ENCODE measurements at places on chromosomes 4 and X.

GRCh38 chr4:149897783-149898182 is 82.1 kb upstream of the IQCM start:
- DNase-seq: no peak

DNA sequence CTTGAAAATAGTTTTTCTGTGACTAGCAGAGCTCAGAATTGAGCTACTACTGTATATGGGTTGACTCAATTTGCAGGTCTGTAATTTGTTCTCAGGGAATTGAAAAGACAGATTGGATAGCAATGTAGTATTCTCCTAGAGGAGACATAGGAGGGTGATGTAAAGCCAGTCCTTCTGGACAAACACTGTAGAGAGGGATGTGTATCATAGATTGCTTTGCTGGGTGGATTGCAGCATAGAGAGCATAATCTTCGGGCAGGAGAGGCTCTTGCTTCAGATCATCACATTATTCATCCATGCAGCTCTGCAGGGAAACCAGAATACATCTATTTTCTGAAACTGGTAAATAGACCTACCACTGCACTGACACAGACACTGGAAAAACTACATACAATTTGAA is 1110.5 kb downstream of the RAPGEF2 start:
- no peak for DNase-seq

DNA sequence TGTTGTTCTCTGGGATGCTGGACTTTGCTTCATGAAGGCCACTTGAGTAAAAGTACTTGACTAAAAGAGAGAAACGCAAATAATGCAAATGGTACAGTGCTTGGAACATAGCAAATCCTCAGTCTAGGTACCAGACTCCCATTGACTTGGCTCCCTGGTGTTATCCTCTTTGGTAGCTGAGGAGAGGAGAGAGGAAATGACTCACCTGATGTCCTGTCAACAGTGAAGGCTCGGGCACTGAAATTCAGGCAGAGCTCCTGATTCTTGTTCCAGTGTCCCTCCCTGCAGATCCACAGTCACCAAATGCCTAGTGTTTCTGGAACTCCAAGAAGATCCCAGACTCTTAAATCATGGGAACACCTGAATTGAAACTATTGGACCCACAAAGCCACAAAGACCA is 22.5 kb upstream of the TCEAL4 start:
- no peak for DNase-seq

DNA sequence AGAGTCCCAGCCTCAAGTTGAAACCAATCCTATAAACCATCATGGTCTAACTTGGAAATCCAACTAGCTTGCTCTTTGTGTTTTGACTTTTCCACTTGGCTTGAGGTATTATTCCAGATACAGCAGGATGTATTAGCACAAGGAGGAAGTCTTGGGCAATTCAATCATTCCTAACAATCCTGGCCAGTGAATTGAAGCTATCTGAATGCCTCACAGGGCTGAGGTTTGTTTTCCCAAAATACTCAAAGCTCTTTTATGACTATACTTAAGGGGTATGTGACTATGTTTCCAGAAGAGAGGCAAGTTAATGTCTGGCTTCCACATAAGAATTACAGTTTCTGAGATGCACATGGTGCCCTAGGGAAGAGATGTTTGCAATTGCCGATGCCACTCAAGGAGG is 66.8 kb upstream of the SH3RF1 start:
- no peak for DNase-seq

DNA sequence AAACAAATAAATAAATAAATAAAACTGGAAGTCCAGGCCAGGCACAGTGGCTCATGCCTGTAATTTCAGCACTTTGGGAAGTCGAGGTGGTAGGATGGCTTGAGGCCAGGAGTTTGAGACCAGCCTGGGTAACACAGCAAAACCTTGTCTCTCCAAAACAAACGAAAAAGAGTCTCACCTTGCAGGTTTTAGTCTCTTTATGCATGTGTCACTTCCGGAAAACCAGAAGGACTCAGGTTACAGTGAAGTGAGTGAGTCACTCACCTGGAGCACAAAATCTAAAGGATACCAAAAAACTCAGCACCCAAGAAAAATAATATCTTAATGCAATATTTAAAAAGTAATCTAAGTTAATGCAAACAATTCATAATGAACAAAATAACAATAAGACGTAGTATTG is 20.1 kb upstream of the SLC34A2 start:
- no peak for DNase-seq

- no peak for DNase-seq
Observed at GRCh38 chrX:132778917-132779316, 179.5 kb downstream of the HS6ST2 start.

DNA sequence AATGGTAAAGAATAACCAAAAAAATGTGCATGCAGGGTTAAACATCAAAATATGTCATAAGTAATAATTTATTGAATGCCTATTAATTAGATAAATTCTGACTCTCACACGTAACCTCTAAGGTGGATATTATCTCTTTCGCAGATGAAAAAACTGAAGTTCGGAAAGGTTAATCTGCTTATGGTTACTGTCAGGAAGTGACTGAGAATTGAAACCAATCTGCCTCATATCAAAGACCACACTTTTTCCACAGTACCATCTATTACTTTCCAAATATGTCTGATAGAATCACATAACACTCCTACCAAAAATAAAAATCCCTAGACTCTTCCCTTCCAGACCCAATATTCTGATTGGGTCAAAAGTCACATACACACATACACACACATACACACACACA is 6.2 kb downstream of the CHIC2 start:
- no peak for DNase-seq

GRCh38 chr4:61152433-61152832 is 47.7 kb upstream of the ADGRL3 start:
- DNase-seq: no peak

- DNase-seq: no peak
Observed at GRCh38 chr4:154305616-154306015, 186.0 kb downstream of the DCHS2 start.

GRCh38 chrX:68824565-68825125 is 4.2 kb upstream of the EFNB1 start:
- DNase-seq: no peak

DNA sequence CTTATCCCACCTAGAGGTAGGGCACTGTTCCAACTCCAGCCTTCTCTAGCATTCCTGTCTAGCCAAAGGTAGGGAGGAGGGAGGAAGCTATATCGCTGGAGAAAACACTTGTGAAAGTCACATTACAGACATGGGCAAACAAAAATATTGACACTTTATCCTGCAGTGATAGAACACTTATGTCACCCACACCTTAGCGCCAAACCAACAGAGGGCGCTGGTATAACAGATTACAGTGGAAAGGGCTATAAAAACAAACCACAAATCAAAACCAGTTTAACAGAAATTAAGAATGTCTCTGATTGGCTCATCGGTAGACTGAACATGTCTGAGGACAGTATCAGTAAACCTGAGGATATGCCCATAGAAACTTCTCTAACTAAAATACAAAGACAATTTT is 451.3 kb downstream of the TLL1 start:
- DNase-seq: no peak

DNA sequence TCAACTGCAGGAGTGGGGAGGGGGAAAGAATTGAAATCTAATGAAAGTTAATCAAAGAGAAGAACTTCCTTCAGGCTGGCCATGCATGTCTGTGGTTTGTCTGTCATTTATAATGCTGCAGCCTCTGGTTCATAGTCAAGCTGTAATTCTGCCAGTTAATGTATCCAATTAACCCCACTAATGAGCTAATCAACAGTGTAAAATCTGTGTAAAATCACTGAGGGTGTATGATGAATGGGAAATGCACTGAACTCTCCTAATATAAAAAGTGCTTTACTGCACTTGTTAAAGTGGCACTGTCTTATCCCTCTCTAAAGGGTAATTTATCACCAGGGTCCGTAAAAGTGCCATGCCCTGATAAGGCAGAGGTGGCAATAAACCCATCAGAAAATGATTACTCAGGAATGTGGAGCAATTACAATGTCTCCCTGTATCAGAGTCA is 798.1 kb downstream of the PDHA2 start:
- no peak for DNase-seq

GRCh38 chrX:41086627-41086932 is 1.3 kb downstream of the USP9X start:
- no peak for DNase-seq

GRCh38 chr4:77893451-77893850 is 30.8 kb downstream of the MRPL1 start:
- no peak for DNase-seq

- no peak for DNase-seq
Observed at GRCh38 chr4:13912966-13913365, 285.4 kb upstream of the BOD1L1 start.

DNA sequence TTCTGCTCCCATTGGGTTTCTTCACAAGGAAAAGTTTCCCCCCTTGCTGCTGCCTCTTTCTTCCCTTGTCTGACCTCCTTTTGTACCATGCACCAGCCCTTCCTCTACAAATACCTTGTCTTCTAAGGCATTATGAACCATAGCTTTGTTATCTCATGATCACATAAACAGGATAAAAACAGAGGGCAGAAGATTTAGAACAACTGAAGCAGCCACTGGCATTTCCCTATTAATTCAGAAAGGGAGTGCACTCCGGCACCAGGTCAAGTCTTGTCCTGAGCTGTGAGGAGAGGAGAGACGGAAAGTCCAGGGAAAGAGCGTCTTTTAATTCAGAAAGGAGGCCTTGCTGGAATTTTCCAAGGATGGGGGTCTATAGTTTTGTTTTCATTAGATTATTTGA is 281.7 kb downstream of the RCHY1 start:
- no peak for DNase-seq

DNA sequence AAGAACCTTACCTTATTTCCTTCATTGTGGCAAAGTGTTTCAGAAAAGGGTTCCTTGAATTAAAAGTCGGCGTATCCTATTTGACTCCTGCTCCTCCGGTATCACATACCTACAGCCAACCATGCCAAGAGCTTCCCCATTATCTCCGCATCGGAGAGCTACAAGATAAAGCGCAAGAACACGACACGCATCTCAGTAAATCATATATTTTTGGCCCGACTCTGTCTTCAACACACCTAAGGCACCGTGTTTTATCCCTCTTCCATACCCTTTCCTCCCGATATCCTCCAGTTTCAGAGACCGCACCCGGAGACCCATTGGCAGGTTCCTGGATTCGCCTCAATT is 497 bp upstream of the THAP9 start:
- no peak for DNase-seq

DNA sequence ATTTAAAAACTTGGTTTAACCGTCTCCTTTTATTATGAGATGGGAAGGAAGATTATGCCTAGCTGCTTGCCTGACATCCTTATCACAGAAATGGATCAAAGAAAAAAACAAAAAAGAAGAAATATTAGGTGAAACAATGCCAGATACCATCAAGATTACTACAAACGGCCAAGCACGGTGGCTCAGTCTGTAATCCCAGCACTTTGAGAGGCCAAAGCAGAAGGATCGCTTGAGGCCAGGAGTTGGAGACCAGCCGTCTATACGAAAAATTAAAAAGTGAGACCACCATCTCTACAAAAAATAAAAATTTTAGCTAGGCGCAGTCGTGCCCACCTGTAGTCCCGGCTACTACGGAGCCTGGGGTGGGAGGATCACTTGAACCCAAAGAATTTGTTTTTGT is 2.3 kb downstream of the FRYL start:
- DNase-seq: no peak

DNA sequence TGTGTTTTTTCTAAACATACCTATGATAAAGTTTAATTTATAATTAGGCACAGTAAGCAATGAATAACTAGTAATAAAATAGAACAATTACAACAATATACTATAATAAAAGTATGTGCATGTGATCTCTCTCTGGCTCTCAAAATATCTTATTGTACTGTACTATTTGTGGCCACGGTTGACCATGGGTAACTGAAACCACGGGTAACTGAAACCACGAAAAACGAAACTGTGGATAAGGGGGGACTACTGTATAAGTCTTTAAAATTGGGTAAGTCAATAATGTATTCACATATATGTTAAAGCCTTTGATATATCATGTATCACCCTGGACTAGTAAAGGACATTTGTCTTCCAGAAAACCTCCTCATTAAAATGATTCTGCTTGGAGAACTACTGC is 20.0 kb downstream of the TMEM154 start:
- no peak for DNase-seq

GRCh38 chrX:109687903-109688302 is 45.2 kb downstream of the ACSL4 start:
- DNase-seq: no peak

DNA sequence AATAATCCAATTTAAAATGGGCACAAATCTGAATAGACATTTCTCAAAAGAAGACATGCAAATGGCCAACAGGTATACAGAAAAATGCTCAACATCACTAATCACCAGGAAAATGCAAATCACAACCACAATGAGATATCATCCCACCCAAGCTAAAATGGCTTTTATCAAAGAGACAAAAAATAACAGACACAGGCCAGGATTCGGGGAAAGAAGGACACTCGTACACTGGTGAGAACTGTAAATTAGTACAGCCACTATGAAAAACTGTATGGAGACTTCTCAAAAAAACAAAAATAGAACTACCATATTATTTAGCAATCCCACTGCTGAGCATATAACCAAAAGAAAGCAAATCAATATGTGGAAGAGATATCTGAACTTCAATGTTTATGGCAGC is 8.5 kb downstream of the SPP1 start:
- DNase-seq: no peak

DNA sequence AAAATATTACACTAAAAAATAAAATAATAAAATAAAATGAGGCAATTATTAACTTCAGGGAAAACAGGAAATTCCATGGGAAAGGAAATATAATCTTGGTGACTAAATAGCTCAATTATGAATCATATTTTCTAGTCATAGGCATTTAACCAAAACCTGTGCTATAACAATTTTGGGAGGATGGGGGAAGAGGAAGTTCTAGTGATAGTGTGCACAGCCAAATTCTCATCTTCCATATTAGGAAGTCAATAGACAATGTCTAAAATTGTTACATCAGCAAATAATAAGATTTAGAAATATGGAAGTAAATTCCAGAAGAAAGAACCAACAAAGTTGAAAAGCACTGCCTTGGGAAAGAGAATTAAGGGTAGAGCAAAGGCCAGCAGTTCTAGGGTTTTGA is 2.8 kb downstream of the AWAT2 start:
- DNase-seq: no peak

GRCh38 chr4:81512001-81512756 is 40.5 kb upstream of the RASGEF1B start:
- DNase-seq: no peak

DNA sequence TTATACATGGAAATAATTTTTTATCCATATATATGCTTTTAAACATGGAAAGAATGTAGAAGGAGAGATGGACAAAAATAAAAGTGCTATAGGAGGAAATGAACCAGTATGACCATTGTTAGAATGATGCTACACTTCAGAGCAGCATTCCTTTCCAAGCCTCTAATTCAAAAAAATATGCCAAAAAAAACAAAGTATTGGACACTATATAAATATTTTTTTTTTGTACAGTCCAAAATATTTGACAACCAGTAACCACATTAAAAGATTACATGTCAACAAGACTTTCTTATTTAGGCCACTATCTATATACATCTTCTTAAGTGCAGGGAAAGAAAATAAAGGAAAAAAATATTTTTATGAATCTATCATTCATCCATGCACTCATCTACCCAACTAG is 198.6 kb downstream of the LRBA start:
- DNase-seq: no peak

- no peak for DNase-seq
Observed at GRCh38 chr4:55398966-55399365, 3.2 kb downstream of the TMEM165 start.

GRCh38 chrX:42128020-42128419 is 204.7 kb upstream of the CASK start:
- no peak for DNase-seq

Data from memory B cell (primary cell).